A172 (cell line): ENCODE measurements at places on chromosomes 3 and 15.
A peak's percentile ranks its signal among the peaks of the same experiment; 100 is the strongest.

- DNase-seq = no peak
Measured at GRCh38 chr3:101124125-101124524, 130.9 kb upstream of the ABI3BP start.

GRCh38 chr15:84684092-84684491 is 26.1 kb upstream of the NMB start:
- peak; percentile 69 for DNase-seq

GRCh38 chr3:197289726-197290125 is 8.7 kb downstream of the DLG1 start:
- DNase-seq = peak; percentile 14

- no peak for DNase-seq
Measured at GRCh38 chr3:13764161-13764560, 115.7 kb downstream of the WNT7A start.

DNA sequence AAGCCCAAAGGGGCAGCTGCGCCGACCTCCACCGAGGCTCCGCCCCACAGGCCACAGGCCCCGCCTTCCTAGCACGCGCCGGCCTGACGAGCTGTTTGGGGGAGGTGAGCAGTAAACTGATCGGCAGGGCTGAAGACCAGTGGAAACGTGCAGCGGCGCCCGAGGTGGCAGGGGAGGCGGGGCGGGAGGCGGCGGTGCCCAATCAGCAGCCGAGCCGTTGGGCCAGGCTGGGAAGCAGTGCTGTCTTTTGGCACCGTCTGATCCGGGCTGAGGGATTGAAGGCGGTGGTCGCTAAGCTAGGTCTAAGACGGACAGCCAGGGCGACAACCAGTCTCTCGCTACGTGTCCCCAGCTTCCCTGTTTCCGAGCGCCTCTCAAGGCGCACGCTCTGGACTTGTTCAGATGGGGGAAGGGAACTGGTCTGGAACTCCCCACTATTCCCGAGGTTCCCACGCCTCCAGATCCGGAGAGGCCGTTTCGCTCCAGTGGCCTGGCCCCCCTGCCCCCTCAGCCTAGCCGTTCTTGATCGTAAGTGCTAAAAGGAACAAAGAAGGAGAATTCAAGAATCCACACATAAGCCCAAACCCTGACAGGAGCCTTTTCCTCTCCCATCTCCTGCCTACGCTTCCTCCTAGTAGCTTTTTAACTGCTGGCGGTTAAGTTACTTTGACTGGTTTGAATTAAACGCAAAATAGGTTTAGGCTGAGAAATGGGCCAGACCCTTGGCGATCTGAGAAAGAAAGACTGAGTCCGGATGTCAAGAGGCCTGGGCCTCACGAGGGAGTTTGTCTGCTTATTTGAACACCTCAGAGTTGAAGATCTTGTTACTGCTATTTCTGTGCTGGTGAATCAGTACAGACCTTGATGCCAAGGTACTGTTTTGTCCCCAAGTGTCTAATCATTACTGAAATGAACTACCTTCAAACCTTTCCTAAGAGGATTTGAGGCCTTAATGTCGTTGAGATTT is at the start of gene FMN1:
TSS of gene FMN1 (minus strand) at position 11 of the 967 bp plus-strand sequence. CDS start 39,800 bp downstream, outside the sequence.
- peak; percentile 84 for DNase-seq

DNA sequence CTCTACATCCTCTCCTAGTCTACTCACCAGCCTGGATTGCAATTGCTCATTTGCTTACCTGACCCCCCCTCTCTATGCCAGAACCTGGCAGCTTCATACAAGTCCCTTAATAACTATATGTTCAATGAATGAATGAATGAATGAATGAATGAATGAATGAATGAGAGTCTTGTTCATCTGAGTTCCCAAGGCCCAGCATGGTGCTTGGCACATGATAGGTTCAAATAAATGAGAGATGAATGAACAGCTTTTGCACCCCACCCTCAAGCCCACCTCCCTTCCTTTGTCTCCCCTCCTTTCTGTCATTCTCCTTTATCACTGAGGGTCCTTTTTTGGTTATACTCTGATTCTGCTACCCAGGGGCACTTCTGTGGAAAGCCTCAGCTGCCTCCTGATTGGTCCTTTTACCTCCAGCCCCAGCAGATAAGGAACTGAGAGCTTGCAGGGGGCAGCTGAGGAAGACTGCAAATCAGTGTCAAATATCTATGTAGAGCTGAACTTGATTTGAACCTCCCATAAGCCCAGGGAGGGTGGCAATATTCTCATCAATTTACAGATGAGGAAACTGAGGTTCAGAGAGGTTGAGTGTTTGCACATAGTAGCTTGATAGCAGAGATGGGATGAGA is 54.1 kb upstream of the CHRNB4 start:
- DNase-seq = no peak

DNA sequence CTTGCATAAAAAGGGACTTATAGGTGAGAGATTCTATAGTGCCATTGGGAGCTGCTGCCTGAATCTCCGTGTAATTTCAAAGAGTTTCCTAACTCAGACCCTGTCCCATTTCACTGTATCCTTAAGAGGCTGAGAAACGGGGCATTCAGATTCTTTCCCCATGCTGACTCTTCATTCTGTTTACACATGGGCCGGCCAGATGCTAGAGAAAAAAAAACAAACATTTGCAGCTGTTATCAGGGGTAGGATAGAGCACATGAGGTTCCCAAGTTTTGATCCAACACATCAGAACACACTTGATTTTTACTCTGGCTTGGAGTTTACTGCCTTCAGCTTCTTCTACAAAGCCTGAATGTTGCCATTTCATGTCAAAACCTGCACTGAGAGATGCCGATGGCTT is 215.9 kb upstream of the TPRG1 start:
- no peak for DNase-seq

GRCh38 chr3:123610331-123610730 is 25.5 kb upstream of the HACD2 start:
- no peak for DNase-seq
